ENCODE measurements at places on chromosomes 2 and 18.

GRCh38 chr2:205198140-205198525 is 484.2 kb upstream of the NRP2 start:
- H3K27me3 ChIP-seq = no peaks in the 10 kb centered on the region
- no peak overlapping the region for H3K27ac ChIP-seq
- DNase-seq = no peak
- peaks cover 5% of the 10 kb centered on the region for H3K4me1 ChIP-seq
- H3K4me3 ChIP-seq = no peak overlapping the region
- peaks cover 3% of the 10 kb centered on the region for H3K36me3 ChIP-seq

- H3K27ac ChIP-seq = no peak overlapping the region
- no peaks in the 10 kb centered on the region for H3K4me1 ChIP-seq
- no peaks in the 10 kb centered on the region for H3K27me3 ChIP-seq
- H3K36me3 ChIP-seq = no peaks in the 10 kb centered on the region
- DNase-seq = no peak
Measured at GRCh38 chr2:76075126-76075525, 364.4 kb upstream of the GCFC2 start.

GRCh38 chr2:237459741-237460174 is 27.3 kb upstream of the MLPH start:
- no peak for DNase-seq
- H3K4me1 ChIP-seq = peaks cover 4% of the 10 kb centered on the region

- no peaks in the 10 kb centered on the region for H3K36me3 ChIP-seq
- peaks cover 48% of the 10 kb centered on the region for H3K4me1 ChIP-seq
- no peak overlapping the region for H3K27ac ChIP-seq
- no peak for DNase-seq
Measured at GRCh38 chr2:74383254-74383653, 3.1 kb upstream of the DCTN1 start.

DNA sequence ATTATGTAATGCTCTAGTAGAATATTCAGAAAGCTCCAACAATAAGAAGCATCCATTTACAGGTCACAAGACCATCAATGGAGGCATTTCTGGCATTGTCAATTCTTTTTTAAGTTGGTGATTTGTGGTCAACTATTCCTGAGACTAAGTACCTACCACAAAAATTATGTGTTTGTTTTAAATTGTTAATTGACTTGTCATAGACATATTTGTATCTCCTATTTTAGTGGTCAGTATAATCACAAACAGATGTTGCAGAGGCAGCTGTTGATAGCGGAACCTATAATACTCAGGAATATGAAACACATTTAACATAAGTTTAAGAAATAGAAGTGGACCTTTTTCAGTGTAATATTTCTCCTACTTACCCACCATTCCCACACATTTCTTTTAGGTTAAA is 430.1 kb downstream of the CCDC85A start:
- H3K27ac ChIP-seq = no peak overlapping the region
- no peaks in the 10 kb centered on the region for H3K36me3 ChIP-seq
- no peak overlapping the region for H3K4me3 ChIP-seq
- DNase-seq = no peak
- no peaks in the 10 kb centered on the region for H3K4me1 ChIP-seq

Measured in suprapubic skin (tissue), 4 donors.